ENCODE measurements at places on chromosomes 6 and 20.

GRCh38 chr6:1738558-1739081 lies 128.9 kb downstream of the FOXC1 start:
- DNase-seq = no peak

GRCh38 chr6:16129623-16130401 lies 926 bp downstream of the MYLIP start:
- DNase-seq = peak; percentile 53

DNA sequence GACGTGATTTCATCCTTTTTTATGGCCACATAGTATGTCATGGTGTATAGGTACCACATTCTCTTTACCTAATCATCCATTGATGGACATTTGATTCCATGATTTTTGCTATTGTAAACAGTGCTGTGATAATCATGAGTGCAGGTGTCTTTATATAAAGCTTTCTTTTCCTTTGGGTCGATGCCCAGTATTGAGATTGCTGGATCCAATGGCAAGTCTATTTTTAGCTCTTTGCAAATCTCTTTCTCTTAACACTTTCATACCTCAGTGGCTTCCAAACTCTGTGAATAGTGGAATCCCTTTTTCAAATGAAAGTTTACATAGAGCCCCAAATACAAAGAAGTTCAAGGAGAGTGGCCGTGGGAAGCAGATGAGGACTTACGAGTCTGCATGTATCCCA lies 105.8 kb upstream of the SPTLC3 start:
- DNase-seq = no peak

- peak; percentile 2 for DNase-seq
Measured at GRCh38 chr6:166989427-166990032, 9.7 kb upstream of the CEP43 start.

DNA sequence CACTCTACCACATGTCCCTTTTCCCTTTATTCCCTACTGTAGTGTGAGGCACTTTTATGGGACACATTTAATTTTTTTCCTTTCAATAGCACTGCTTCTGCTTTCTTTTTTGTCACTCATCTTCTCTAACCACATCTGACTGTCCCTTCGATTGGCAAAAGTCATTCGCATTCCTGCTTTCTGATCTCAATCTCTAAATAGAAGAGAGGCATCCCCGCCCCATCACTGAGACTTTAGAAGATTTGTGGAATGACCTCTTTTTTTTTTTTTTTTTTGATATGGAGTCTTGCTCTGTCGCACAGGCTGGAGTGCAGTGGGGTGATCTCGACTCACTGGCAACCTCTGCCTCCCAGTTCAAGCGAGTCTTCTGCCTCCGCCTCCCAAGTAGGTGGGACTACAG lies 9.1 kb downstream of the ZNF292 start:
- no peak for DNase-seq
